Aortic smooth muscle cell (primary cell): ENCODE measurements at places on chromosomes 12 and 14. TPM values are rescaled to one million over a fixed set of nuclear protein-coding genes. Genes with fewer than 3 reads are reported as not detected.

The INSM2 gene
- not detected in 2 replicates for total RNA-seq

The FAM186B gene
- 0.37 and 0.53 TPM in 2 replicates for total RNA-seq

The ACYP1 gene
- total RNA-seq = 7.3 and 9.8 TPM in 2 replicates

The SIX6 gene
- not detected in 2 replicates for total RNA-seq

The ERO1A gene
- total RNA-seq = 40.0 and 49.7 TPM in 2 replicates

The PLEKHD1 gene
- 0.06 TPM in 1 of 2 replicates, not detected in the other for total RNA-seq

The DLK1 gene
- not detected in 2 replicates for total RNA-seq

The KLRG1 gene
- total RNA-seq = 0.37 and 0.53 TPM in 2 replicates

The ASCL1 gene
- not detected in 2 replicates for total RNA-seq

The ZFHX2 gene
- total RNA-seq = under 0.01 and 0.06 TPM in 2 replicates

The GPD1 gene
- 0.13 and 0.44 TPM in 2 replicates for total RNA-seq

The PLEKHG7 gene
- total RNA-seq = 0.13 TPM in 1 of 2 replicates, not detected in the other

The CCDC85C gene
- 2.6 and 4.5 TPM in 2 replicates for total RNA-seq

The OAS3 gene
- 5.0 and 6.3 TPM in 2 replicates for total RNA-seq

The KERA gene
- total RNA-seq = not detected in 2 replicates

The RNASE7 gene
- total RNA-seq = not detected in 2 replicates

The LRCOL1 gene
- not detected in 2 replicates for total RNA-seq

The CD163 gene
- total RNA-seq = under 0.01 TPM in 1 of 2 replicates, not detected in the other
